ENCODE measurements at places on chromosomes 13 and 19.

DNA sequence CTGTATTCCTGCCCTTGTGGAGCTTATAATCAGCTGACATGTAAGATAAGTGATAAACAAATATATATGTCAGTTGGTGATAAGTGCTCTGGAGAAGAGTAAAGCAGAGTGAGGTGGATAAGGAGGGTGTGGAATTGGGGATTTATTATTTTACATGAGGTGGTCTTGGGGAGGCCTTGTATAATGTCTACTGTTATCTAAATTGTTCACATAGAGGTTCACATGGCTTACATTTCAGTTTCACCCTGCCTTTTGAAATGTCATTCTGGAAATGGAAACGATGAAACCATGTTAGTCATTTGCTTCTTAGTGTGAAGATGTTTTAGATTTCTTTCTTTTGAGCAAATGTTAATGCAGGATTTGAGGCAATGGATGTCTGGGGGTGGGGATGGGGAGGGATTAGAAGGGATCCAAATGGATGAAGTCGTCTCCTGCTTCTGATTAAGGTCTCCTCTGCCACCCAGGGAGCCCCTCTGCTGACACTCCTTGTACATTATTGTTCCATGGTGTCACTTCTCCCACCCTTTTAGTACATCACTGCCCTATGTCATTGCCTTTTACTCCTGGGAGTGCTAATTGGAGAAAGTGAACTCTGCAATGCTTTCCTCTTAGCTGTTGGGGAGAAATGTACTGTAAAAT is 14.0 kb downstream of the B3GLCT start:
- DNase-seq, result no peak

GRCh38 chr13:113080901-113081521 is 24.6 kb upstream of the F7 start:
- no peak for DNase-seq

GRCh38 chr13:23870356-23871140 is 18.7 kb downstream of the MIPEP start:
- DNase-seq, result no peak

DNA sequence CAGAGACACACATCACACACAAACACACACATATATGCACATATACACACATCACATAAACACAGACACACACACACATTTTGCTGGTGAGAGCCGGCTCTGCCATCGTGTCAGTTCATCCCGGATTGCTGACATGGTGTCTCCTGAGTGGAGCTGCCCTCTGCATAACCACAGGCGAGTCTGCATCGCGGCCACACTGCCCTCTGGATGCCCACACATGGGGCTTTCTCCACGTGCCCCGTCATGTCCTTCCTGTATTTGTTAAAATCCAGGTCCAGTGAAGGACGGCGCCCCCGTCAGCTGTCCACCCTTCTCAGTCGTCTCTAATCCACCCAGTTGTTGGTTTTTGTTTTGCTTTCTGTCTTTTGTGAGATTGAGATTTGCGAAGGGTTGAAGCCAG is 52.6 kb upstream of the F7 start:
- no peak for DNase-seq

- no peak for DNase-seq
These were observed 12.6 kb downstream of the SCEL start for GRCh38 chr13:77548095-77548494.

GRCh38 chr19:31334101-31334848 is 15.0 kb downstream of the TSHZ3 start:
- no peak for DNase-seq

DNA sequence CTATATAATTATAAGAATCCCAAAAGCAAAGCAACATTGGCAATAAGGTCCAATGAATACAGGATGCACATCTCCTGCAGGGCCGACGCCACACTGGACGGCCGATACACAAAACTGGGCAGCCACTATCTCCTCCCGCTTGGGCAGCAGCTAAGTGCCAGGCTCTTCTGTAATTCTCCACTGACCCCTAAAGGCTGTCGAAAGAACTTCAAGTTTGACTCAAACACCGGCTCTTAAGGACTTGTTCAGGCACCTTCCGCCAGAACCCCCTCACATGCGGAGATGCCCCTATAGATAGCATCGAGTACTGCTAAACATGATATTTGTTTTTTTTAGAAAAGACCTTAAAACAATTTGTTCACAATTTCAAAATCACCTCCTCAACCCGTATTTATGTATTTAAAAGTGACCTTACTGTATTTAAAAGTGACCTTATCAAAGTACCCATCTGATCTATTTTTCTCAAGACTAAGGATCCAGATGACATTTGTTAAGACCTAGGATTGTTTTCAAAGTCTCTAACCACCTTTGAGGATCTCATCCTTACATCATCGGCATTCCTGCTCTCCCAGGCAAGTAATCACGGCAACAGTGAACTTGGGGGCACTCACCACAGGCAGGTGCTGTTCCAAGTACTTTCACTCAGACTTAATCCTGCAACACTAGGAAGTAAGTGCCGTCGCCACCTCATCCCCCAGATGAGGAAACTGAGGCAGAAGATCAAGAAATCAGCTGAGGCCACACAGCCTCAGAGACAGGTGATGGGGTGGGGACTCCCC is 77.8 kb downstream of the TUBGCP3 start:
- DNase-seq, result peak; percentile 63

- peak; percentile 40 for DNase-seq
These were observed 57.8 kb downstream of the IER2 start for GRCh38 chr19:13207846-13208671.

Measured in COLO829 (cell line).